ENCODE measurements at places on chromosomes 1 and 21. TPM values are rescaled to one million over a fixed set of nuclear protein-coding genes. Genes with fewer than 3 reads are reported as not detected.

Gene RGSL1
- not detected for total RNA-seq

Gene NBPF10
- 0.85 TPM for total RNA-seq

Gene TRIM58
- 0.16 TPM for total RNA-seq

Gene NBPF20
- 1.9 TPM for total RNA-seq

Gene CFAP45
- 1.2 TPM for total RNA-seq

GRCh38 chr1:8154621-8155052 lies 128.5 kb upstream of the ERRFI1 start:
- DNase-seq = no peak

DNA sequence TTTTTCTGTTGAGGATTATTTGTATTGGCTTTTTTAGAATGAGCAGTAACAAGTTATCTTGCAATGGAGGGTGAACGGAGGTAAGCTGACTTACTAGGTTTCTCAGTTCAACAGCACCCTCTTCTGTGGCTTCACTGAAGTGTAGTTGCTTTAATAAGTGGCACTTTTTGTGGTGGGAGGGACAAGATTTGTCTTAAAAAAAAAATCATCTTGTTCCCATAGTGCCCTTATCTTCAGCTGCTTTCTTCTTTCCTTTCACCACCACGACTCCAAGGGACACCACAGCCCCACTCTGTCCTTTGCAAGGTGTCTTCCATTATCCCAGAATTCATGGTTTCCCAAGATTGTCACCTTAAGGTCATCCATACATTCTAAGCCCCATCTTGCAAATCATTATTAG lies 92.9 kb downstream of the PIGK start:
- DNase-seq = no peak

GRCh38 chr21:35070436-35070835 lies 21.3 kb upstream of the RUNX1 start:
- DNase-seq = no peak
